ENCODE measurements at places on chromosomes 4 and X.

GRCh38 chr4:48913346-48913745 lies 6.8 kb upstream of the OCIAD2 start:
- DNase-seq: peak; percentile 55

- no peak for DNase-seq
These were observed 107.7 kb upstream of the ADRA2C start for GRCh38 chr4:3658530-3658913.

DNA sequence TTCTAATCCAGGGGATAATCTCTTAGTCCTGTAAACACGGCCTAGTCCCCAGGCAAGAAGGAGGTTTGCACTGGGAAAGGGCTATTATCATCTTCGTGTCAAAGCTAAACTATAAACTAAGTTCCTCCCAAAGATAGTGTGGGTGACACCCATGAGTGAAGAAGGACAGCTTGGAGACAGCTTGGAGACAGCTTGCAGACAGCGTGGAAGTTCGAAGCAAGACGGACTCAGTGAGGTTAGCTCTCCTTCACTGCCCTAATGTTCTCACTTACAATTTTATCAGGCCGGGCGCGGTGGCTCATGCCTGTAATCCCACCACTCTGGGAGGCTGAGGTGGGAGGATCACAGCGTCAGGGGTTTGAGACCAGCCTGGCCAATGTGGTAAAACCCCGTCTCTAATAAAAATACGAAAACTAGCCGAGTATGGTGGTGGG lies 19.2 kb upstream of the PLCXD1 start:
- DNase-seq: no peak

GRCh38 chrX:128458888-128459287 lies 406.7 kb upstream of the ACTRT1 start:
- no peak for DNase-seq

DNA sequence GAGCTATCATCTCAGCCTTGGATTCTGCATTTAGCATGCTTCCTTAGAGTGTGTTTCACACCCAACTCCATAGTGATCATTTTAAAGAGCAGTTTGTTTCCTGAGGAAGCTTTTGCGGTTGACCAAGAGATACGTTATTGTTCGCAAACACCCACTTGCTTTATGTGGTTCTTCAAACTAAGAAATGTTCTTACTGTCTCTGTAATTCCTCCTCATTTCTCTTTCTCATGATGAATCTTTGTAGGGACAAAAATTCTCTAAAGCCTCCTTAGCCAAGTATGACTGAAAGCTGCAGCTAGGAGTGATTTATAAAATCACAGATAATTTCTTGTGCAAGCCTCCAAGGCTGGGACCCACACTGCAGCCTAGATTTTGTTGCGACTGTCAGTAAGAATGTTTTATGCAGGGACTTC lies 10.0 kb downstream of the TNIP3 start:
- no peak for DNase-seq

DNA sequence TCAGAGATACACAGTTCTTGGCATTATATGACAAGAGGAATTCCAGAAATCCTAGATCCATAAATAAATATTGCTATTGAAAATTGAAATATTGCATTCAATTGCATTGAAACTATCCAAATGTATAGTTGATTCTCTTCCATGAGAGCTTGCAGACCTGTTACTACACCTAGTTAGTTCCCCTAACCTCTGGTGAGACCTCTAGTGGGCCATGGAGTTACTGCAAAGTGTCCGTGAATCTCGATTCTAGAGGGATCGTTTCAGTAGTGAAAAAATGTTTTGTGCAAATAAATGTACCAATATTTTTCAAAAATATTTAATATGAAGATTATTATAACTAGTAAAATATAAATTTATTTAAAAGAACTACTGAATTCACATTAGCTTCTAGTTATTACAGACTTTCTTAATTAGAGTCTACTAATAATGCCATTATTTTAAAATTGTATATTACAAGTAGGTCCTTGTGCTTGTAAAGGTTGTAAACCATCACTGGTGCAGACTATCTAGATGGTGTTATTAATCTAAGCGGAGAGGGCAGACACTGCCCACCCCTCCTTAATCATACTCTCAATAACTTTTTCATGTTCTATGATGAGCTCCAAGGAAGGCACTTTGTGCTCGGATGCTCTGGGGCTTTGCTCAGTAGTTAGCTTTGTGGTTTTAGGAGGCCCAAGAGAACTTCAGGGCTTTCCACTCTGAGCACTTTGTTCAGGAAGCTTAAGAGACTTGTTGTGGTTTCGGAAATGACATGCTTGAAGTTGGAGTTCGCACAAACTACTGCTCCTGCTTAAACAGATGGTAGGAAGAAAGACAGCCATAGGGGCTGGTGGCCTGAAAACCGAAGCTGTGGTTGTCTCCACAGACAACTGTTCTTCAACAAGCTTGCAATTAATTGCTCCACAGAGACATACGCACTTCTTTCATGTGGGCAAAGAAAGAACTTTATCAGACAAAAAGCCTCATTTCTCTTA lies 42.8 kb downstream of the IL21 start:
- DNase-seq: peak; percentile 43

DNA sequence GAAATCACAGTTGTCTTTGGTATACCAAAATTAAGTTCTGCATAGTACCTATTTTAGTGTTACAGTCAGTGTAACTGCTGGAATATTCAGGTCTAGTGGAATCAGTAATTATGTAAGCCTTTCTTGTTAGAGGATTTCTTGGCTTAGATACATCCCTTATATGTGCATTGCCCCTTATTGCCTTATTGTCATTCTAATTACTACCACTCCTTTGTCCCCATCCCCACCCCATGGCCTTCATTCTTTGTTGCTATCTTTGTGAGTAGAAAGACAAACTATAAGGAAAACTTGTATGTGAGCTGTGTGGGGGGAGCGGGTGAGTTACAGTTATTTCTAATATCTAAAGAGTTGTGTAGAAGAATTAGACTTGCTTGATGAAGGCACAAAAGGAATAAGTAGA lies 36.9 kb upstream of the RPA4 start:
- DNase-seq: no peak

- DNase-seq: no peak
These were observed 194.6 kb upstream of the KLF3 start for GRCh38 chr4:38469410-38469809.

- DNase-seq: no peak
These were observed 206.9 kb upstream of the HCCS start for GRCh38 chrX:10904220-10904619.

- DNase-seq: no peak
These were observed 234.0 kb downstream of the SPOCK3 start for GRCh38 chr4:167000141-167000852.

- no peak for DNase-seq
These were observed 77.2 kb downstream of the SH3KBP1 start for GRCh38 chrX:19810006-19810774.

DNA sequence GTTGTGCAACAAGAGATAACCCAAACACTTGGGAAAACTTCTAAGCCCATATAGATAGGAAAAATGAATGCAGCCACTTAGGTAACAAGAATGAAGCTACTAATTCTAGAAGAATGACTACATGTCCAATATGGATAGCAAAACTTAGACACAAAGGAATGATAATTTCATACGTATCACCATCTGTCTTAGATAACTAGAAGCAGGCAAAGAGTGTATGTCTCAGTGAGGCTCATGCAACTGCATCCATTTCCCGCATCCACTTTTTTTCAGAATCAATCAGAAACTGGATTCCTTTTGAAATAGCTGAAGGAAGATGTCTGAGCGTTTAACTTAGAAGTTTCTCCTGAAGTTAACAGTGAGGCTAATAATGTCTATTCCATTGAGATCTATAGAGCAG lies 408.7 kb upstream of the PITX2 start:
- DNase-seq: no peak

GRCh38 chr4:23333556-23333945 lies 556.3 kb downstream of the PPARGC1A start:
- no peak for DNase-seq

GRCh38 chr4:71147261-71147660 lies 153.8 kb downstream of the DCK start:
- DNase-seq: no peak

DNA sequence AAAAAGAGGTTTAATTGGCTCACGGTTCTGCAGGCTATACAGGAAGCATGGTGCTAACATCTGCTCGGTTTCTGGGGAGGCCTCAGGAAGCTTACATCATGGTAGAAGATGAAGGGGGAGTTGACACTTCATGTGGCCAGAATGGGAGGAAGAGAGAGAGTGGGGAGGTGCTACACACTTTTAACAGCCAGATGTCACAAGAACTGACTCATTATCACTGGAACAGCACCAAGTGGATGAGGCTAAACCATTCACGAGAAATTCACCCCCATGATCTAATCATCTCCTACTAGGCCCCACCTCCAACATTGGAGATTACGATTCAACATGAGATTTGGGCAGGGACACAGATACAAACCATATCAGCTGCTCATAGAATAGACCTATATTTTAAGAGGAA lies 255.8 kb downstream of the OPHN1 start:
- no peak for DNase-seq

DNA sequence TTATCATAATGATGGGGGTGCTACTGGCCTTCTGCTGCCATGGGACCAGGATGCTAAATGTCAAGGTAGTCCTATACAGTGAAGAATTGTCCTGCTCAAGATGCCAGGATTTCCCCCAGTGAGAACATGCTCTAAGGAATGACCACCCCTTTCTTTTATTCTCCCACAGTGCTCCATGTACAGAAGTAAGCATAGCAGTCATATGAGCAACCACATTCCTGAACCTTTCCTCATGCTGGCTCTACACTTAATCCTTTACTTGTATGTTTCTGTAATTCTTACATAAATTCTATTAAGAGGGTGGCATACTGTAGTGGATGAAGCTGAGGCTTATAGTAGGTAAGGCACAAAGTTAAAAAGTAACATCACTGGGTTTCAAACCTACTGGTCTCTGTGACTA lies 20.2 kb downstream of the CYP2U1 start:
- DNase-seq: no peak

DNA sequence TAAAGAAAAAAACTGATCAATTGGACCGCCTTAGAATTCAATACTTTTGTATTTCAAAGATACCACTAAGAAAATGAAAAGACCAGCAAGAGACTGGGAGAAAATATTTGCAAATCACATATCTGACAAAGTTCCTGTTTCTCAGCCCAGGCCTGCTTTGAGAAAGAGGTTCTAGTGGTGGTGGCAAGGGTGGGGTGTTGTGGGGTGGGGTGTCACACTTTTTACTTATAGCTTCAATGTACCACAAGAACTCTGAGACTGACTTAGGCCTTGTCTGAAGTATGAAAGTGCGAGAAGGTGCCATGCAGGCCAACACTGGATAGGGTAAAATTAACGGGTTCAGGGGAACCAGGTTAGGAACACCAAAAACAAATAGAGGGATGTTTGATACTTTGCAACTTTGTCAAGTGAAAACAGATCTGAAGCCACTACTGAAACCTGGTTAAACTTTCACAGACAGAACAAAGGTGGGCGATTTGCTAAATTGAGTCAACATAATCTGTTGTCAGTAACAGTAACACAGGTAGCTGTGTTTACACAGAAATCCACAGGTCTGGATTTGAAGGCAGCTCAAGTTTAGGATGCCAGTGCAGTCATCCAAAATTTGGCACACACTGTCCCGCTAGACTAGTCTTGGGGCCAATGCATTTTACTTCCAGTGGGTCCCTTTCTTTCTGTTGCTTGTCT lies 88.8 kb downstream of the DGKK start:
- no peak for DNase-seq

DNA sequence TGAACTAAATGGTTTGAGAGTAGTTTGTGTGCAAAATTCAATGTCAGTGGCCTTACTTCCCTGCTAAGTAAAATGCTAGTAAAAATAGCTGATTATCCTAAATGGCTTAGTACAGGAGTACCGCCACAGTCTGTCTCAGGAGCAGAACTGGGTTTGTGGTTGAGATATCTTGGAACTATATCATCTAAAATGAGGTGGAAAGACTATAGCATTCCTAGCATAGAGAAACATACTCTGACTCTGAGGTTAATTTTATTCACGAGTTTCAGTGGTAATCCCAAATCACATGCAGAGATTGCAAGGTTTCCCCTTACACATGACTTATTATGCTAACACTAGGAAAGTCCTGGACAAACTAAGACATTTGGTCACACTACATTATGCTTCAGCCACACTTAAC lies 70.4 kb downstream of the OR13H1 start:
- DNase-seq: no peak

DNA sequence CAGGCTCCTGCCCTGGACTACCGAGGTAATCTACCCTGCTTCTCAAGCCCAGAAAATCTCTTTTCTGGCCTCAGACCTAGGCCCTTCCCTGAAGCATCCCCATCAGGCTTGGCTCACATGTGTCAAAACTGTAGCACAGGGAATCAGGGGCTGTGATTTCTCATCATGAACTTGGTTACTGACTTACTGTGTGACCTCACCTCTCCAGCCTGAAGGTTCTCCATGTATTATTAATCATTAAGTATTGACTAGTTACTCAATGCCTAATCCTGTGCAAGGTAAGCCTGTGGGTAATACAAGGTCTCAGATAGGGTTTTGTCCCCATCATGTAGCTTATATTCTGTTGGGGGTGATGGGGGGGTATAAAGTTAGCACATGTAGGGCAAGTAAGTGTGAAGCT lies 6.8 kb downstream of the SRPX2 start:
- DNase-seq: no peak

- DNase-seq: no peak
These were observed 24.8 kb downstream of the RTL9 start for GRCh38 chrX:110383414-110383813.

DNA sequence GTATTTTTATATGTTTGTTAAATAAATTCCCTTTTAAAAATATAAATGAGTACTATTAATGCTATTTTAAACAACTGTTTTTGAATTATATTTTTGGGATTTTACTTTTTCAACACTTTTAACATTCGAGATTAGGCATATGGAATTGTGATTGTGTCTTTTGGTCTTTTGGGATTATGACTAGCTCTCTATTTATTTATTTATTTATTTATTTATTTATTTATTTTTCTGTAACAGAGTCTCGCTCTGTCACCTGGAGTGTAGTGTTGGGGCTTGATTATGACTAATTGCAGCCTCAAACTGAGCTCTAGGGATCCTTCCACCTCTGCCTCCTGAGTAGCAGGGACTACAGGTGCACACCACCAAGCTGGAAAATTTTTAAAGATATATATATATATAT lies 1101.6 kb downstream of the FAM133A start:
- no peak for DNase-seq

GRCh38 chrX:74119016-74119910 lies 184.7 kb upstream of the ZCCHC13 start:
- no peak for DNase-seq

DNA sequence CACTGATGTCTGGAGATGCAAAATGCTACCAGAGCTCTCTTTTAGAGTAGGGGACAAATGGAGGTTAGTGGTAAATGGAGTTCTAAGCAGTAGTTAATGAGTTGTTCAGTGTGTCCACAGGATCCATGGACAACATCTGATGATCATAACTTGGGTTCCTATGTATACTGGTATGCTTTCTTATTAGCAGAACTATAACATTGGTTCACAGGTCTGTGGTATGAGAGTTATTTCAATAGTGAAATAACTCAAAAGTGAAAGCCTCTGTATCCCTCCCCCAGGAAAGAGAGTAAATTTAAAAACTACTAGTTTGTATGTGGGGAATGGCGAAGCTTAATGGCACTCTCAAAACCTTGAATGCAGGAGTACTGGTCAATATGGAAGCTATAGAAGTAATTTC lies 363.5 kb upstream of the EMCN start:
- no peak for DNase-seq

Data from putamen (tissue), 1 donor.